Anterior cingulate cortex (tissue), 58 donors: ENCODE measurements at places on chromosomes 3 and 15.
A peak's percentile ranks its signal among the peaks of the same experiment; 100 is the strongest.

GRCh38 chr3:129205109-129205832 lies 21.6 kb upstream of the CNBP start:
- DNase-seq: no peak

GRCh38 chr3:134613006-134613520 lies 37.8 kb downstream of the KY start:
- no peak for DNase-seq

DNA sequence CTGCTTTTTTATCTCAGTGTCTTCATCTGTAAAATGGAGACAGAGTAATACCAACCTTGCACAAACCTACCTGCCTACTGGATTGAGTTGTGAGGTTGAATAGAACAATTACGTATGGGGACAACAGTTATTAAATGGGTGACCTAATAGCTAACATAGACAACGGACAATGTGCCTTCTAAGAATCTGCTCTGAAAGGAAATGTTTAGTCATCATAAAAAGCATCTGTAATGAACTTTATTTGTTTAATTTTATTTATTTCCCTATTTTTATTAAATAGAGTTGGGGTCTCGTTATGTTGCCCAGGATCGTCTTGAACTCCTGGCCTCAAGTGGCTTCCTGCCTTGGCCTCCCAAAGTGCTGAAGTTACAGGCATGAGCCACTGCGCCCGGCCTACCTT lies 59.2 kb upstream of the C15orf61 start:
- no peak for DNase-seq

DNA sequence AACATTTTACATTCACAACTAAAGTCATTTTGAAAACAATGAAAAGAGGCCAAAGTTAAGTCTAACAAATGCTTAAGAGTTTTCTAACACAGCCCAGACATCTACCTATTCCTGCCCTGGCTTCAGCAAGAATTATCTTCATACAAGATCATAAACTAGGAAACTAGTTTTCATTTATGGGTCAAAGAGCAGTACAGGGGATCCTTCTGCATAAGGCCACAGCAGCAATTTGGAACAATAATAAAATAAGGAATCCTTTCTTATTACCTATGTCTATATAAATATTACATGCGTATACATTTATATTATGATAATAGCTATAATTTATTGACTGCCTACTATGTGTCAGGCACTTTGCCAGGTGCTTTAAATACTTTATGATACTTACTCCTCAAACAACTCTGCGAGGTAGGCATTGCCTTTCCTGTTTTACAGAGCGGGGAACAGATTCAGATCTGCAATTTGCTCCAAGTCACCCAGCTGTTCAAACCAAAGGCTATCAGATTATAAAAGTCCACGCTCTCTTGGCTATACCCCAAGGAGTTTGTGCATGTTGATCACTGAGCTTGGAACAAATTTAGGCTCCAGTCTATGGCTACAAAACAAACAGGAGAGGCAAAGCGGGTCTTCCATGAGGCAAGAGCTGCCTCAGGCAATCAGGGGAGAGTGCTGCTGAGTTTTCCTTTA lies 196.4 kb downstream of the RORA start:
- no peak for DNase-seq

DNA sequence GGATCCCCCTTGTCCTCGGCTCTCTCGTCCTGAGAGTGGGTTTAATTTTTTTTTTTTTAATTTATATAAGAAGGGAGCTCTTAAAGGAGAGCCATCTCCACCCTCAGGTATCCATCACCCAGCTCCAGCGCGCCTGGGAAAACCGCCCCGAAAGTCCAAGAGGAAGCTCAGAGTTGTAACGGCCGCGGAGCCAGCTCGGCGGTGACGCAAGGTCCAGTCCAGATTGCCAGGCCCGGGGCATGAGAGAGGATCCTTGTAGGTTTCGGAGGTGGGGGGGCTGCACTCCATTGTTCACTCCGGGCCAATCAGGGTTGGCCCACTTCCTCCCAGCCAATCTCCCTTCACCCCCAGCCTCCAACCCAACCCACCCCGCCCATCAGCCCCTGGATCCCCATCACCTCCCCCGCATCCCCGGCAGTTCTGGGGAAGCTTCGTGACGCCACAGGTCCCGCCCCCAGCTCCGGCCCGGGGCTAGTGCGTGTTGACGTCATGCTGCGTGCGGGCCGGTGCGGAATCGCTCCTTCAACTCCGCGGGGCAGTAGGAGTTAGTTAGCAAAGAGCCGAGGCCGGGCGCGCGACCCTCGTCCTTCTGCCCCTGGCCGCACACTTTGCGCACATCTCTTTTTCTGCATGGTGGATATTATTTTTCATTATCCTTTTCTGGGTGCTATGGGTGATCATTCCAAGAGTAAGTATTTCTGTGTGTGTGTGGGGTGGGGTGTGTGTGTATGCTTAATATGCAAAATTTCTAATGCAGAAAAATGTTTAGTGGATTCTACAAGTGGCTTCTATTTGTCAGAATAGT lies at the start of gene ISL2:
Gene ISL2, plus strand, starts transcription at position 520 of the 805 bp plus-strand sequence. Its CDS starts 111 bp downstream, at position 631.
- DNase-seq: peak; percentile 61

DNA sequence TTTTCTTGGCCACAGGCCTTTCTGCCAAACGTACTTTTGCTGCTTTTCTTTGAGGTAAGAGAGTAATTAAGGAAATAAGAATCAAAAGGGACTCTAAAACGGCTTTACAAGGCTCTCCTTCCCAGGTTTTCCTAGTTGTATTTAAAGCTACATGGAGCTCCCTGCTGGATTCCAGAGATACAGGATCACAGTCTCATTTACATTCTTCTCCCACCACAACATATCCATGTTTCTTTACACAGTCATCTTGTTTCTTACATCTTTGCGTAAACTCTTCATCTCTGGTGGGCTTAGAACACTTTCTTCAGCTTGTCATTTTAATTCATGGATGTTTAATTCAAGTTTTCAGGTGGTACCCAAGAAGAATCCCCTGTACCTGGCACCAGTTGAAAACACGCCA lies 117.6 kb upstream of the BFSP2 start:
- DNase-seq: no peak

DNA sequence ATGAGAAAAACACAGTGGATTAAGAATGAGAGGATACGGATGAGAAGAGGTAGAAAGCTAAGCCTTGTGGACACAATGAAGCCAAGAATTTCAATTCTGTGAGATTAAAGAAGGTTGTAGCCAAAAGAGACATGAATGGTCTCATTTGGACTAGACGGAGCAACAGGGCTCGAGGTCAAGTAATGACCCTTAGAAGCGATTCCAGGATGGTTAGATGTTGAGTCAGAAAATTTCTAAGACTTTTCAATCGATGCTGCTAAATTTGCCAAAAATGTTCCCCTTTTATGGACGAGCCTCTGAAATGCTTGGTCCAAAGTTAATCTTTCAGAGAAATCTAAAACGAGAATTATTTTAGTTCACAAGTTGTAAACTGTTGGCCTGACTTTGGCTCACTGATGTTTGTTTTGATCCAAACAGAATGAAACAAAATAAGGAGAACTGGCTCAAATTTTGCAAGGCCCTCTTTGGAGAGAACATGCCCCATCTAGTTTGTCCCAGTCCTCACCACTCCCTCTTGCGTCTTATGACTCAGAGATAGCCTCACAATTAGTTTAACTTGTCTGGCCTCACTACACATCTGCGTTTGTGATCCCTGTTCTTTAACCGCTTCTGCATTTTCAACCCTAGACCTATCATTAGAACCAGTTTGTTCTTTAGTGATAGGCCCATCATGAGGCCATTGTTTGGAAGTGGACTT lies 235.5 kb downstream of the PDZRN3 start:
- no peak for DNase-seq

GRCh38 chr15:68341760-68342725 lies 64.5 kb downstream of the FEM1B start:
- DNase-seq: no peak

DNA sequence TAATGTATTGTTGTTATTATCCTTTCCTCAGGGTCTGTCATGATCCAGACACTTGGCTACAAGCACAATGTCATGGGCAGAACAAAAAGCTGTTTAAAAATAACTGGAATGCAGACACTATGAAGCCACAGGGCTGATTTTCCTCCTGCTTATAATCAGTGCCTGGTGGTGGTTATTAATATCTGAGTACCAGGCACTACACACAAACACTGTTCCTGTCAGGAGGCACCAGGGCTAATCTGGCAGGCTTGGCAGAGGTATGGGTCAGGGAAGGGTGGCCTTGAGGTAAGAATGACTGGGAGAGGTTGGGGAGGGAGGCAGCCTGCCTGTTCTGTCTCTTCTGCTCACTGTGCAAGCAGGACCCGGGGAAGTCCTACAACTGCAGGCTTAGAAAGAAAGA lies 67.2 kb downstream of the WDR76 start:
- DNase-seq: no peak

GRCh38 chr3:176055836-176056235 lies 1141.4 kb downstream of the TBL1XR1 start:
- no peak for DNase-seq

- no peak for DNase-seq
Measured at GRCh38 chr3:123521179-123521969, 63.5 kb downstream of the HACD2 start.

- no peak for DNase-seq
Measured at GRCh38 chr3:111159391-111159790, 87.8 kb downstream of the NECTIN3 start.

DNA sequence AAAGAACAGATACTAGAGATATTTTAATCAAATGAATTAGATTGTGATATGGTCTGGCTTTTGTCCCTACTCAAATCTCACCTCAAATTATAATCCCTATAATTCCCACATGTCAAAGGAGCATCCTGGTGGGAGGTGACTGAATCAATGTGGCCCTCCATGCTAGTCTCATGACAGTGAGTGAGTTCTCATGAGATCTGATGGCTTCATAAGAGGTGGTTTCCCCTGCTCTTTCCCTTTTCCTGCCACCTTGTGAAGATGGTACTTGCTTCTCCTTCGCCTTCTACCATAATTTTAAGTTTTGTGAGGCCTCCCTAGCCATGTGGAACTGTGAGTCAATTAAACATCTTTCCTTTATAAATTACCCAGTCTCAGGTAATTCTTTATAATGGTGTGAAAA lies 82.8 kb downstream of the FAIM start:
- DNase-seq: no peak

DNA sequence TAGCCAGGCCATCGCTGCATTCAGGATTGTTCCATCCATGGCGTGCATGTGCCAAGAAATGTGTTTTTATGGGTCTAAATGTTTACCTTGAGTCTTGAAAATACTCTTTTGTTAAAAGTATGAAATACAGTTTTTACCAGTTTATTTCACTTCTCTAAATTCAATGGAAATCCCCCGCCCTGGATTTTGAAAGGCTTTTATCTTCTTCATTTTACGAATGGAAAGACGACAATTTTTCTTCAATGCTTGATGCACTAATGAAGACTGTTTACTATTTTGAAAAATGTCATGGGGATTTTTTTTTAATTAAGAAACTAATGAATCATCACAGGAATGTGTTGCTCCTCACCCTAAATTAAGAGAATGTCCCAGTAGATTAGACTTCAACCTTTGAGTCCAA lies 83.5 kb downstream of the FAM81A start:
- DNase-seq: no peak
